ENCODE measurements at places on chromosomes 12 and 14.

DNA sequence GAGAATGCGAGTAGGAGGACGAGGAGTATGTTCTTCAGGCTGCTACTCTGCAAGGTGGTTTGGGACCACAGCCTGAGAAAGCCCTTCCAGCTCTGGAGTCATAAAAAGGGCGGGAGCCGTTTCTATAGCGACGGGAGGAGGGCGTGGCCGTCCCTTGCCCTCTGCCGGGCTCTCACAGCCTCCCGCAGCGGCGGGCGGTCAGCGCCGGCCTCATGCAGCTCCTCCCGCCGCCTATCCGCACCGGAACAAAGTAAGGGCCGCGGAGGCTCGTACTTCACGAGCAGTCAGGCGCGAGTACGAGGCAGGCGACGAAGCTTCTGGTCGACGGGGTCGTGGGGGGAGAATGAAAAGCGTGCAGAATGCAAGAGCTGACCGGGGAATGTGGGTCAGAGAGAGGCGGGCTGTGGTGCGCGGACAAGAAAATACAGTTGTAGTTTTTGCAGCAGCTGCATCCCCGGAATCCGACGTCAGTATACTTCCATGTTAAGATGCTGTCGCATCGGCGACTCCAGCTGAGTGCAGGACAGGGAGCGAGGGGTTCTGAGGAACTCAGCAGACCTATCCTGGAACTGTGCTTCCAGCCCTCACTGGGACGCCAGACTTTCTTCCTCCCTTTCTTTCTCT is at the start of gene DYRK4:
Gene DYRK4, plus strand, starts transcription at position 175 of the 624 bp plus-strand sequence. Its CDS starts 38 bp downstream, at position 213.
- no peak for DNase-seq

DNA sequence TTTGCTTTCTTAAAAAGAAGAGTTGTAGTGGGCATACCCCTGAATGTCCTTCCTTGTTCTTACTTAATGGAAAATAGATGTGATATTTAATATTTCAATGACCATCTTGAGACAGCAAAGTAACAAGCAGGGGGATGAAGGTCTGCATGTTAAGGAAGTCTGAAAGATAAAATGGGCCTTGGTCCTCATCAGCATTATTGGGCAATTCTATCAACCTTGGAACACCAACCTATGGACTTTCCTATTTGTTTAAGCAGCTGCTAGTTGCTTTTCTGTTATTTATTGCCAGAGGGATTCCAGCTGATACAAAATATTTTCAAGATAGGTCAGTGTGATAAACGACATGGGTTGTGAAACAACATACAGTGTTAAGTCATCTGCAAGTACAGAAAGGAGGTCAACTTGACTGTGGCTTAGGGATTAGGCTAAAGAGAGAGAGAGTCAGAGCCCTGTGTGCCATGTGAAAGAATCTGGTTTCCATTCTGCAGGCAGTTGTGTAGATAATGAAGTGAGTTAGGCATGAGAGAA is 16.4 kb upstream of the A2M start:
- no peak for DNase-seq

DNA sequence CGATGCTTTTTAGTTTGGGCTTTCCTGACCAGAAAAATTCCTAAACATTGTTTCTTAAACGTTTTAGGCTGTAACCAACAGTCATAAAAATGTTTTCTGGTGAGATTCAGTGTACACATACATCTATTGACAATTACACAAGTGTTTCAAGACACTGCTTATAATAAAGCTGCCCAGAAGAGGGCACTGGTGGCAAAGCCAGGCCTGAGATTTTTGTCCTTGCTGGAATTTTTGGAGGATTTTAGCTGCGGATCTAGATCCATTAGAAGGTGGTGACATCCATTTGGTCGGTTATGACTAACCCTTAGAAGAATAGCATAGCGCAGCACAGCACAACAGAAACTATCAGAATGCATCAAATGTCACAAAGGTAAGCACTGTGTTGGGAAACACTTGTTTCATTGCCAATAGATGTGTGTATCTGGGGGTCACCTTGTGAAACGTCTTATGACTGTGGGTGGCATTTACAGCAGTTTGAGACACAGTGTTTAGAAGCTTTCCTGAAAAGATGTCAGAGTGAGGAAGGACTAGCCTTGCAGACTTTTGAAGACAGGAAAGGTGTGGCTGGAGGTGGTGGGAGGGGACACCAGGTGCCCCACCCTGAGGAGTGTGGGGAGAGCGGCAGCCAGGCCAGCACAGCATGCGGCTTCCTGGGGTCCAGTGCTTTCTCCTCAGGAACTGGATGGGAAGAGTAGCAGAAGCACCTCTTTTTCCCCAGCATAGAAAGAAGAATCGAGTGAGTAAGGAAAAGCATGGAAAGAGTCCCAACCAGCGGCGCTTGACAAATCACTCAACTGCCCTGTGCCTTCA is 54.7 kb upstream of the FKBP4 start:
- no peak for DNase-seq

- DNase-seq = no peak
Measured at GRCh38 chr12:115017346-115017745, 333.4 kb upstream of the TBX3 start.

GRCh38 chr12:13536219-13536910 is 339.8 kb downstream of the EMP1 start:
- DNase-seq = no peak

DNA sequence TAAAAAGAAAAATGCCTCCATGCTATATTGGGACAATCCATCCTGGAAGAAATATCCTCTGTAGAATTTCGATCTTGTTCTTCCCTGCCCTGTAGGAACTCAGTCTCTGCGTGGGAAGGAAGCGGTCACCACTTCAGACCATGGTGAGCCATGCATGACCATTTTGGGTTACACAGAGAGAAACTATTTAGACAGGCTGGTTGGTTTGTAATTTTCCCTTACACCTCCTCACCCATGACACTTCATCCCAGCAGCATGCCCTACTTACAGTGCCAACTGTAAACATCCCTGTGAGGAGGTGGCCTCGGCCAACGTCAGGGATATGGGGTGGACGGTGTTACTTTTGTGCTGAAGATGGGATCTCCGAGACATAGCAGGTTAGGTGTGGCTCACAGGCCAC is 121.4 kb downstream of the SMOC1 start:
- DNase-seq = no peak

DNA sequence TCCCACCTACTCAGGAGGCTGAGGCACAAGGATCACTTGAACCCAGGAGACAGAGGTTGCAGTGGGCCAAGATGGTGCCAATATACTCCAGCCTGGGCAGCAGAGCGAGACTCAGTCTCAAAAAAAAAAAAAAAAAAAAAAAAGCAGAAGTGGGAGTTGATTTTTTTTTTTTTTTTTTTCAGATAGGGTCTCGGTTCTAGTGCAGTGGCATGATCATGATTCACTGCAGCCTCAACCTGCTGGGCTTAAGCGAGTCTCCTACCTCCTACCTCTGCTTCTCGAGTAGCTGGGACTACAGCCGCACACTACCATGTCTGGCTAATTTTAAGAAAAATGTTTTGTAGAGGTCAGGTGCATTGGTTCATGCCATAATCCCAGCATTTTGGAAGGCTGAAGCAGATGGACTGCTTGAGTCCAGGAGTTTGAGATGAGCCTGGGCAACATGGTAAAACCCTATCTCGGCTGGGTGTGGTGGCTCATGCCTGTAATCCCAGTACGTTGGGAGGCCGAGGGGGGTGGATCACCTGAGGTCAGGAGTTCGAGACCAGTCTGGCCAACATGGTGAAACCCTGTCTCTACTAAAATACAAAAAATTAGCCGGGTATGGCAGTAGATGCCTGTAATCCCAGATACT is 16.3 kb upstream of the HSP90AA1 start:
- no peak for DNase-seq

GRCh38 chr14:20714593-20715250 is 26.2 kb downstream of the ANG start:
- DNase-seq = no peak

- no peak for DNase-seq
Measured at GRCh38 chr12:120696626-120697025, 9.7 kb downstream of the MLEC start.

GRCh38 chr12:2267703-2268470 is 215.1 kb downstream of the CACNA1C start:
- DNase-seq = no peak

GRCh38 chr12:79617696-79618095 is 73.1 kb downstream of the PAWR start:
- DNase-seq = no peak

DNA sequence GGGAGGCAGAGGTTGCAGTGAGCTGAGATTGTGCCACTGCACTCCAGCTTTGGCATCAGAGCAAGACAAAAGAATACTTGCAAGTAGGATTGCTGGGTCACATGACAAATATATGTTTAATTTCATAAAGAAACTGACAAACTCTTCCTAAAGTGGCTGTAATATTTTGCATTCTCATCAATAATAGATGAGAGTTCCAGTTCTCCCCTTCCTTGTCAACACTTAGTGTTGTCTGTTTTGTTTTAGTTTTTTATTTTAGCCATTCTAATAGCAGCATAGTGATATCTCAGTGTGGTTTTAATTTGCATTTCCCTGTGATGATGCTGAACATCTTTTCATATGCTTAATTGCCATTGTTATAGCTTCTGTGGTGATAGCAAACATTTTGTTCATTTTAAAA is 31.2 kb downstream of the SLC39A9 start:
- DNase-seq = no peak

GRCh38 chr12:12996209-12996608 is 3.9 kb downstream of the HEBP1 start:
- no peak for DNase-seq

- no peak for DNase-seq
Measured at GRCh38 chr12:3436461-3437065, 54.4 kb upstream of the PRMT8 start.

DNA sequence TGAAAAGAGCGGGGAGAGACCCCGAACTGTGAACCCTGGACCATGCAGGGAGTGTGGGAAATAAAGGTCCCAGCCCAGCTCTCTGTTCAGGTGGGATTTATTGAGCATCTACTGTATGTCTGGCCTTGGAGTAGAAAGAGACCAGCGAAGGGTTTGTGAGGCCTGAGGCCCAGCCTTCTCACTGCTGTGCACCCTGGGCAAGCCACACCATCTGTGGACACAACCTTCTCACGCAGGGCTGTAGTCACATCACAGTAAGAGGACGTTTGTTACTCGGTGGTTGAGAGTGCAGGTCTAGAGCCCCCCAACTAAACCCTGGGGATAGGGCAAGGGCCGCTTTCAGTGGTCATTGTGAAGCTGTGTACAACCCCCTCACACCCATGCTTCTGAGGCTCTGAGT is 18.2 kb downstream of the FAM222A start:
- no peak for DNase-seq

DNA sequence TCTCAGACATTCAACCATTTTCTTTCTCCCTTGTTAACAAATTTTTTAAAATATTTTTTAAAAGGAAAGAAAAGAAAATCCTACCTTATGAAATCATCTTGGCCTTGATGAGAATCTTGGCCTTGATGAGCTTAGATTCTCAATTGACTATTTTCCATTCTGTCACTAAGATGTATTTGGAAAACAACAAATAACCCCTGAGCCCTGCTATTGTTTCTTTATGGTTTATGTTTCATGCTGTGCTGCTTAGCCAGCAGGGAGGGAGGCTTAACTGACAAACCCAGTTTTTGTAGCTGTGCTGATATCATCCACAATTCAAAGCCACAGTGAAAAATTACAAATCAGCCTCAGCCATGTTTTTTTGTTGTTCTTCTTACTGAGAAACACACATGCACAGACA is 404.1 kb downstream of the RAD51B start:
- DNase-seq = no peak

- DNase-seq = no peak
Measured at GRCh38 chr12:58408516-58408915, 467.1 kb downstream of the ATP23 start.

DNA sequence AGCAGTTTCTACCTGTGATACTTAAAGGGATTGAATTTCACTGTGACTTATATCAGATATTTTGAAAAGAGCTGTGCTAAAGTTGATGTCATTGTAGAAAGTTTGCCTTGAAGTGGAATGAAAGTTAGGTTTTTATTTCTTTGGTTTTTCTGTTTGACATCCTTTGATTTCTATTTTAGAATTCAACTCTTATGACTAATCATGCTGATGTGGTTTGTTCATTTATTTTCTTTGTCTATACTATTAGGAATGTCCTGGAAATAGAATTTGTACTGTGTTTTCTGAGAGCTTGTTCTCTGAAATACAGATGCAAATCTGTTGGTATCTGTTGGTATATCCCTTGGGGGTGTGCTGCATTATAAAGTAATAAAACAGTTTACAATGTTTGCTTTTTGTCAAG is 3.3 kb downstream of the CNOT2 start:
- DNase-seq = no peak

- DNase-seq = no peak
Measured at GRCh38 chr12:70549340-70550179, 87.7 kb downstream of the PTPRB start.

- DNase-seq = no peak
Measured at GRCh38 chr12:104138797-104139152, 765 bp upstream of the NFYB start.

Data from stimulated activated CD4-positive, alpha-beta T cell treated with anti-CD3 and anti-CD28 coated beads, TNF-alpha, amount 100 ng/mL, for 4 hours (primary cell).